Activated CD4-positive, alpha-beta T cell treated with anti-CD3 and anti-CD28 coated beads, Interleukin-10, Interleukin-2, amounts not matched to agents 100 ng/mL and 50 ng/mL, durations not matched to agents 16 hours and 8 hours (primary cell): ENCODE measurements at places on chromosomes 16 and 17.

DNA sequence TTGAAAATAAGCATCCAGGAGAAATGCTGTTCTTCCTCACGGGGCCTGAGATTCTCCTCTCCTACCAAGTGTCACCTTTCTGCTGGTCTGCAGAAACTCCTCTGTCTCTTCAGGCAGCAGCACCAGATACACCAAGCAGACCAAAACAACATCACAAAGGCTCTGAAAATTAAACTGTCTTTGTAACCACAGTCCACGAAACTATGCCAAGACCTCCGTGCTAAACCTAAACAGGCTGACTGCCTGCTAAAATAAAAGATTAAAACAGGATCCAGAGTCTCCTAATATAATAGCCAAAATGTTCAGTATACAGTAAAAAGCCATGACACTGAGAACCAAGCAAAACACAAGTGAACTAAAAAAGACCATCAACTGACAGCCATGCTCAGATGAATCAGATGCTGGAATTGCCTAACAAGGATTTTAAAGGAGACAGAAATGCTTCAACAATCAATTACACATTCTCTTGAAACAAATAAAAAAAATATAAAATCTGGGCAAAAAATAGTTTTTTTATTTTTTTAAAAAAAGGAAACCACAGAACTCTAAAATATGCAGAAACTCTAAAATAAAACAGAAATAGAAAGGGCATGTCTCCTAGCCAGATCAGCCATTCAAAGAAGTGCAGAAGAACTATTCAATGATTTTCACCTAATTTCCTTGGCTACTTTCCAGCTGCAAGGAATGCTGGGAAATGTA lies 50.3 kb upstream of the TOX3 start:
- no peak for DNase-seq

DNA sequence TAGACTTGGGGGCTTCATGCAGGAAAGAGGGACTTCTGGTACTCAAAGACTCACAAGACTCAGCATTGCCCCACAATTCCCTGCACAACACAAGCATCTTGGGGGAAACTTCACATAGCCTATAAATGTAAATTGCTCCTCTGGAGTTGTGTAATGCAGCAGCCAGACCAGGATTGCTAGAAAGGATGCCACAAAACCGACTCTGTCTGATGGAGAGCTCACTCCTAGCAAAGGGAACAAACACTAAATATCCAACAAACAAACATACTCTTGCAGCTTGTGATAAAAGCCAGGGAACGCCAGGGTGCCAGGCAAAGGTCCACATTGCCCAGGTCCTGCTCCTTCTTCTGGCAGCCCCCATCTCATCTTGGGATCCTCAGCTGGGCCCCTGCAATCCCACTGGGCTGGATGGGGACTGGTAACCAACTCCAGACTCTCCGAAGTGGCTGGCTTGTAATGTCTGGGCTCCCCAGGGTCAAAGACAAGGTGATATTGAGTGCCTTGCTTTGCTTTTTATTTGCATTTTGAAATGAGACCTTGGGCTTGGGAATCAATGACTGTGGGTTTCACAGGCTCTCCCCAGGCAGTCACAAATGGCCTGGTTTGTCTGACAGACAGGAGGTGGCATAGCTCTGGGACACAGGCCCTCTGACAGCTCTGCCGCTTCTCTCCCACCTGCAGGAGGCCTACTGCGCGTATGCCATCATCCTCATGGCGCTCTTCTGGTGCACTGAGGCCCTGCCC lies 15.3 kb downstream of the SLC13A2 start:
- no peak for DNase-seq

GRCh38 chr17:66673668-66674276 lies 161.1 kb upstream of the CACNG5 start:
- DNase-seq: peak; percentile 66

GRCh38 chr17:49360796-49361128 lies 1.3 kb downstream of the ZNF652 start:
- no peak for DNase-seq

GRCh38 chr17:9090641-9091096 lies 69.4 kb downstream of the NTN1 start:
- DNase-seq: no peak

GRCh38 chr17:9862220-9862619 lies 36.5 kb downstream of the GLP2R start:
- no peak for DNase-seq

DNA sequence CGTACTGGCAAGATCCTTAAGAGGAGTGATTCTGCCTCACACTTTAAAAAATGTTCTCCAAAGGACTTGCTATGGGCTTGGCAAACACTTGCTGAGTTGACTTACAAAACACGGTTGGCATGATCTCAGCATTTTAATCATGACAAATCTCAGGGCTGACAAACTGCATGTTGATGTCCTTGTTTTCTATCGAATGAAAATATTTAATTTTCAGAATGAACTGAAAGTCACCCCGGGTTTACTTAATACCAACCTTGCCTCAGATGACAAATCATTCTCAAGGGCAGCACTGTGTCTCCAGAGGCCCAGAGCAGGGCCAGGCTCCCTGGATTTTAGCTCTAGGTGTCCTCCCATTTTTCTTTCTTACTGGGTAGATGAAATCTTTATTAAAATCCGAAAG lies 229.1 kb upstream of the ZFHX3 start:
- no peak for DNase-seq

DNA sequence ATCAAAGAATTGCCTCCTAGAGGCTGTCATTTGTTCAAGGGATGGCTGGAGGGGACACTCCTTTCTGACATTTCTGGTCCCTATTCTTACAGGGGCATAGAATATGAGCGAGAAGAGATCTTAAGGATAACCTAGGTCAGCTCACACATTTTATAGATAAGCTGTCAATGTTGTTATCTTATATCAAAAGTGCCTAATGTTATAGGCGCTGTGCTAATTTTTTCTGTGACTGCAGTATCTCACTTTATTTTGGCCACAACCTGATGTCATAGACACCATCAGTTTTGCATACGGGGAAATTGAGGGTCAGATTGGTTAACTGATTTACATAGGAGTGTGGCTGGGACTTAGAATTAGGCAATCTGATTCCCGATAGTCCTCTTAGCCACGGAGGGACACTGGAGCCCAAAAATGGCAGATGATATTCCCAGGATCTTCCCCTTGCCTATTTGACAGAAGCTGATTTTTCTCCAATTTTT lies 1.2 kb downstream of the CPD start:
- DNase-seq: peak; percentile 49

GRCh38 chr16:49598383-49599170 lies 225.0 kb downstream of the C16orf78 start:
- DNase-seq: no peak

- no peak for DNase-seq
Measured at GRCh38 chr17:50658616-50659015, 23.9 kb downstream of the ABCC3 start.

DNA sequence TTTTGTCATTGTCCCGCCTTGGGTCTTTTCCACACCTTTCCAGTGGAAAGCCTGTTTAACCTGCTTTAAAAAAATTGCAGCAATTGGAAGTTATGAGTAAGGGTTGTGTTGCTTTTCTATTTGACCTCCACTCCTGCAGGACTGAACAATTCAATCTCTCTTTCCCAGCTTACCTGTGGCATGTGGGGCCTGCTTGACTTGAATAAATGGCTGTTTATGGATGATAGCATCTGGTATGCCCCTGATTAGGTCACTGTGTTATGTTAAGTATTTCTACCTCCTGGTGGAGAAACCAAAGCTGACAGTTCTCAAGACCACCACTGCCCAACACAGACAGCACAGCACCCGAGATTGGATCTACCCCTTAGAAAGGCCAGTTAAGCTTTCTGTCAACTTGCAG lies 64.8 kb upstream of the NOG start:
- no peak for DNase-seq

GRCh38 chr17:28548417-28549130 lies 3.9 kb downstream of the UNC119 start:
- no peak for DNase-seq

DNA sequence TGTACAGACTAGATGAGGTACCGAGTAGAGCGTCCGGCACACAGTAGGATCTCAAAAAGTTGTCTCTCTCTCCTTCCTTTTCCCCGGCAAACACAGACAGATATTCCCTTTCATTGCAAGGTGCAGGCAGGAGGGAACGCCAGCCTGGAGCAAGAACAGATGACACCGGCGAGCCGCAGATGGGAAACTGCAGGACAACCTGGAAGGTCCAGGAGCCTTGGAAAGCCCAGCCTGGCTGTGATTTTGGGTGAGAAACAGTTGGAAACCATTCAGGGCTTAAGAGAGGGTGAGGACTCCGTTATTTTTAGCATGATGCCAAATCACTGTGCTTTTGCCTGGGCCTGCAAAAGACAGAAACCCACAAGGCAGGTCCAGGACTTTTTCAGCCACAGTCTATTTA lies 7.3 kb downstream of the CDH11 start:
- no peak for DNase-seq
